Ascending aorta (tissue), 2 donors: ENCODE measurements at places on chromosomes 2 and 18.

DNA sequence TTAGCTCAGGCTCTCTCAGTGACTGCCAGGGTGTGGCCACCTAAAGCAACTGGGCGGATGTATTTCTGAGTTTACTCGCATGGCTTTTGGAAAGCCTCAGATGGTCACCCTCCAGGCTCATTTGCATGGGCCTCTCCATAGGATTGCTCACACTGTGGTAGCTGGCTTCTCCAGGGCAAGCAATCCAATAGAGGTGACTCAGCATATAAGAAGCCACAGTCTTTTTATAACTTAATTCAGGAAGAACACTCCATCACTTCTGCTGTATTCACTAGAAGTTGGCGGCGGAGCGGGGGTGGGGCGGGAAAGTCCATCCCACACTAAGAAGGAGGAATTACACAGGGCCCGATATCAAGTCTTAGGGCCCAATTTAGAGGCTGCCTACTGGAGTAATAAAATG is 3.6 kb upstream of the DOK6 start:
- no peak for DNase-seq

- no peak for DNase-seq
These were observed 58.9 kb upstream of the STK17B start for GRCh38 chr2:196230061-196230854.

GRCh38 chr2:12061286-12062052 is 315.0 kb downstream of the LPIN1 start:
- no peak for DNase-seq

DNA sequence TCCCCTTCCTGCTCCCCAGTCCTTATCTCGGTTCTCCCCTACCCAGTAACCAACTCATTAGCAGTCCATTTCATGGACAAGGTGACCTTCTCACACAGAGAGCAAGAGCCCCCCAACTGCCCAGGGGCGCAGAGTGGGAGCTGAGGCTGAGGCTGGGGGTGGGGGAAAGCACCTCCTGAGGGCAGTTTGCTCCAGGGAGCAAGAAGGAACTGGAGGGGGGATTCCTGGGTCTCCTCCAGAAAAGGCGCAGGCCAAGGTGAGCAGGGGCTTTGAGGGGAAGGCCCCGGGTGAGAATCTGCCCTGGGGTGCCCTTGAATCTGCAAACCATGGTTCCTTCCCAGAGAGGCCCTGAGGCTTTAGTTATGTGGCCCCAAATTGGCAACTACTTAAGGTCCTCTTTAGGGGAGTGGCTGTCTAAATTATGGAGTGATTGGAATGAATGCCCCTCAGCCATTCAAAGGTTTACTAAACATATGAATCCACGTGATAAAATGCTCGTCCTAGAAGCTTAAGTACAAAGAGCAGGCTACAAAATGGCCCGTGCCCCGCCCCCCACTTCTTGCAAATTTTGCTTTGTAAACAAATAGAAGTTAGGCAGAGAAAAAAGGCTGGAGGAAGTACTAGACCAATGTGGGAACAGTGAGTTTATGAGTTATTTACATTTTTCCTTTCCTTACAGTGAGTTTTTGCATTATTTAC is 123.5 kb upstream of the HS6ST1 start:
- DNase-seq, result peak; percentile 64

GRCh38 chr2:169561364-169561763 is 12.3 kb downstream of the FASTKD1 start:
- DNase-seq, result no peak

GRCh38 chr2:176187899-176188773 is at the start of gene HOXD1:
TSS of gene HOXD1 (plus strand) at chr2:176188668. CDS start at chr2:176188802, 134 bp downstream.
- DNase-seq, result no peak

GRCh38 chr2:148603562-148603920 is 41.0 kb upstream of the EPC2 start:
- no peak for DNase-seq

- no peak for DNase-seq
These were observed 91.5 kb downstream of the ALK start for GRCh38 chr2:29829841-29830240.

DNA sequence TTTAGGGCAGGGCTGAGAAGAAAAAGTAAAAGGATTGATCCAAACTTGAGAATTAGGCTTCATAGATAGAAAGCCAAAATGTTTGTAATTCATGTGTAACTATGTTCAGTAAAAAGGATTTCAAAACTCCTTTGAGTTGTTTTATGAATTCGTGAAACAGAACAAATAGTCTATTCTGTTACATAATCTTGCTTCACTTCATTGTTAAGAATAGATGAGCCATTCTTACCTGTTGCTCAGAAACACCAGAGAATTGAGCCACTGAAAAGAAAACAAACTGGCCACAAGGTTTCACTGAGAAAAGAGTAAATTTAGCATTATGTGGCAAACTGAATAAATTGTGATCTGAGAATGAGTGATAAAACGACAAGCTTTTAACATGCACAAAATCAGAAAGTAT is 4.5 kb upstream of the ITPRID2 start:
- no peak for DNase-seq

DNA sequence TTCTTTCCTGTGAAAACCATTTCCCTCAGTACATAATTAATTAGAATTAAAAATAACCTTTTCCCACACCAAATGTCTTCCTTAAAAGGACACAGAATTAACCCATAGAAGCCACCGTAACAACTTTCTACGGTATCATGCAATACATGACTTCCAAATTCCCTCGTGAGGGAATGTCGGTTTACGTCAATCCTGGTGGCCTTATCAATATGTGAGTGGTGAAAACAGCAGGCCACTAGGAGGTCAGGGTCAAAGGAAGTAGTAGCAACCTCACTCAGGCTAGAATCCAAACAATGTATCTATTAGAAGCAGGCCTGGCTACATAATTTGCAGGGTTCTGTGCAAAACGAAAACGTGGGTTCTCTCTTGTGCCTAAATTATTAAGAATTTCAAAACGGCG is 112.2 kb downstream of the GAREM1 start:
- DNase-seq, result no peak

GRCh38 chr2:144288438-144288837 is 231.5 kb downstream of the ZEB2 start:
- DNase-seq, result no peak

- no peak for DNase-seq
These were observed 244.3 kb downstream of the NRXN1 start for GRCh38 chr2:50787636-50788035.

GRCh38 chr2:45932278-45932975 is 281.0 kb downstream of the PRKCE start:
- DNase-seq, result no peak

GRCh38 chr18:47263430-47264307 is 12.2 kb upstream of the SKOR2 start:
- DNase-seq, result no peak

- no peak for DNase-seq
These were observed 203.1 kb downstream of the KLHL29 start for GRCh38 chr2:23588106-23588505.

DNA sequence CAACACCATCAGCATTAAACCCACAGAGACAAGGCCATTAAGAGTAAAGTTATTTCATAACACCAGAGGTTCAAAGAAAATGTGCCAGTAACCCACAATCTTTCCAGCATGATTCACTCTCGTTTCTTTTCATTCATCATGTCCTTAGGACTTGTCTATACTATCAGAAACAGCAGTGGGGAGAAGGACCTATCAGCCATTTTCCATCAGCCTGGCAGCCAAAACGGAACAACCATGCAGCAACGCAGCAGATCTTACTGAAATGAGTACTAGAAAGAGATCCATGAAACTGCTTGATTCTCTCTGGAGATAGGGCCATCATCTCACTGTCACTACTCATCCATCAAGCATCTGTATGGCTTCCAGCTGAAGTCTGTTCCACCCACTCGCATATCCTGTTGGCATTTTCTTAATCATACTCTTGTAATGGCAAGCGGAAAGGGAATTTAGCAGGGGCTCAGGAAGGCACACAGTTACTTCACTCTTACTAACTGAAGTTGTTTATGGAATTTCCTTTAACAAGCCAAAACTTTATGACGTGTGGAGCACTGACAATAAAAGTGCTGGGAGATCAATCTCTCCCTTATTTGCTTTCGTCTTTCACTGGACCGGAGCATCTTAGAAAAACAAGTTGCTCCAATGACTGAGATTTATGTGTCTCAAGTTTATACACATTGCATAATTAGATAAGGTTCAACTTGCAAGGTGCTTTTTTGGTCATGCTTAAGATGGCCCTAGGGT is 69.7 kb downstream of the EPHA4 start:
- DNase-seq, result no peak

- peak; percentile 87 for DNase-seq
These were observed 42.9 kb downstream of the HDLBP start for GRCh38 chr2:241272303-241273209.

DNA sequence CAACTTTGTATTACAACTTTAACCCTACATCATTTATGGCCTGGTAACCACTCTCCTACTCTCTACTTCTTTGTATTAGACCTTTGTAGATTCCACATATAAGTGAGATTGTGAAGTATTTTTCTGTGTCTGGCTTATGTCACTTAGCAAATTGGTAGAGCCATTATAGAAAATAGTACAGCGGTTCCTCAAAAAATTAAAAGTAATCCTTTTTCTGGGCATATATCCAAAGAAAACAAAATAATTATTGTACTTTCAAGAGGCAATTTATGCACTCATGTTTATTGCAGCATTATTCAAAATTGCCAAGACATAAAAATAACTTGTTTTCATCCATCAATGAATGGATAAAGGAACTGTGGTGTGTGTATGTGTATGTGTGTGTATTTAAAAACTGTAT is 537.5 kb upstream of the FSIP2 start:
- no peak for DNase-seq

DNA sequence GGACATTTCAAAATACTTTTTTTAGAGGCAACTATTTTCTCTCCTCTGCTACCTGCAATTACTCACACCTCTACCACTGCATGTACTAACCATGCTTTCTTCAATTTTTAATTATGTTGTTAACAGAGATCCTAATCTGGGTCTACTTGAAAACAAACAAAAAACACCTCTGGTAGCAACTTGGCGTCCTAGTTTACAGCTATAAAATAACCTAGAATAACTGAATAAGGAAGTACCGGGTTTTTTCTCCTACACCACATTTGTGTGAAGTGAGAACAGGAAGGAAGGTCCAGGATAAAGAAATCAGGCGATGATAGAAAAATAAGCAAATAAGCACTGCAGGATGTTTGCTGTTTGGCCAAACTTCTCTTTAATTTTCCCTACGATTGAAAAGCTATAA is 633.5 kb downstream of the LRP1B start:
- no peak for DNase-seq

- DNase-seq, result no peak
These were observed 100.6 kb downstream of the MSH2 start for GRCh38 chr2:47503481-47504070.

DNA sequence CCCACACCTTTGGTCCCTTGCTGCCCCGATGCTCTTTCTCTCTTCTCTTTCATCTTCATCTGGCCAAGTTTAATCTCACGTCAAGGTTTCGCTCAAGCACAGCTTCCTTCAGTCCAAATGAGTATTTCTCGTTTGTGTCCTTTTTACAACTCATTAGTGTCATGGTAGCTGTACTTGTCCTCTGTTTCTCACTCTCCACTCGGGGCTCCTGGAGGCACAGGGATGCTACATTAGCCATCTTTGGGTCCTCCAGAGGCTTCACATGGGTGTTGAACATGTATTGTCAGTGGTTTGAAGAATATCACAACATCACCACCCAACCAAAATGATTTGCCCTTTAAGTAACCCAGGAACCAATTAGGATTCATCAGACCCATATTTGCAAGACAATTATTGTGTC is 30.4 kb downstream of the MYCN start:
- DNase-seq, result no peak

DNA sequence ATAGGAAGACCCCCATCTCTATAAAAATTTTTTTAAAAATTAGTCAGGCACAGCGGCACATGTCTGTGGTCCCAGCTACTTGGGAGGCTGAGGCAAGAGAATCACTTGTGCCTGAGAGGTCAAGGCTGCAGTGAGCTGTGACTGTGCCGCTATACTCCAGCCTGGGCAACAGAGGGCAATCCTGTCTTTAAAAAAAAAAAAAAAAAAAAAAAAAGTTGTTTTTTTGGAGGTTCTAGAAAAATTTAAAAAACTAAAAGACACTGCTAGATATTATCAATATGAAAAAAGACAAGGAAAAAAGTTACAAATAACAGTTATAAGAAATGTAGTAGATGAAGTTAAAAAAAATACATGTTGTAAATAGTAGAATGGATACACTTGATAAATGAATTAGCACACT is 56.1 kb upstream of the C2orf15 start:
- no peak for DNase-seq

GRCh38 chr2:234753701-234754100 is 198.1 kb upstream of the SH3BP4 start:
- no peak for DNase-seq

- no peak for DNase-seq
These were observed 163.4 kb upstream of the ZFP36L2 start for GRCh38 chr2:43389581-43390466.

DNA sequence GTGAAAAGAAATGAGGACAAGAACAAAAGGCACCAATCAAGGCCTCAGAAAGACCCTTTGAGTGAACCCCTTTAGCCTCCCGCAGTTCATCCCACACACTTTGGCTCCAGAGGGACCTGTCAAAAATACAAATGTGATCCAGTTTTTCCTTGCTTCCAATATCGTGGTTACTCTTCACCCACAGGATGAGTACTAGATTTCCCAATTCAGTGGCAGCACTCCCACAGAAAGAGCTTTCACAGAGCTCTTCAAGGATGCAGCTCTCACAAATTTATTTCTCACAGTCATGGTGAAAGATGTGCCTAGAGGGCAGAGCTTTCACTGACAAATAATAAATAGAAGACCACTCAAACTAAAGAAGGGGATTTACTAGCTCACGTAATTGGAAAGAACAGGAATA is 3.0 kb upstream of the GFPT1 start:
- no peak for DNase-seq

GRCh38 chr18:72667932-72668331 is 123.8 kb upstream of the CBLN2 start:
- DNase-seq, result no peak

GRCh38 chr2:60391649-60392375 is 161.6 kb downstream of the BCL11A start:
- no peak for DNase-seq

- no peak for DNase-seq
These were observed 1156.3 kb upstream of the CRIM1 start for GRCh38 chr2:35199298-35199697.

GRCh38 chr18:644395-645004 is 13.0 kb upstream of the TYMS start:
- no peak for DNase-seq
